ENCODE measurements at places on chromosomes 5 and 9. TPM values are rescaled to one million over a fixed set of nuclear protein-coding genes. Genes with fewer than 3 reads are reported as not detected.

The PCDHB15 gene
- total RNA-seq = 4.2 TPM

The ADAMTS12 gene
- 19.3 TPM for total RNA-seq

The LHFPL2 gene
- 54.8 TPM for total RNA-seq

The CFAP77 gene
- not detected for total RNA-seq

The ALDH1A1 gene
- 52.7 TPM for total RNA-seq

The OGN gene
- 153 TPM for total RNA-seq

The CDC14B gene
- total RNA-seq = 45.9 TPM

The LHX6 gene
- total RNA-seq = 2.1 TPM

The PCDHA9 gene
- 0.52 TPM for total RNA-seq

The SLC27A4 gene
- total RNA-seq = 9.4 TPM

The CYLC2 gene
- total RNA-seq = not detected

The NME5 gene
- total RNA-seq = not detected

The HSD17B4 gene
- total RNA-seq = 142 TPM

The CCDC183 gene
- total RNA-seq = 1.0 TPM

The SLC38A9 gene
- total RNA-seq = 52.7 TPM

The KCNV2 gene
- not detected for total RNA-seq

The CDC25C gene
- total RNA-seq = 3.7 TPM

The CHSY3 gene
- total RNA-seq = 12.5 TPM

The SYNPO gene
- total RNA-seq = 6.3 TPM

The F2R gene
- 13.0 TPM for total RNA-seq

The SOWAHA gene
- under 0.01 TPM for total RNA-seq

The NIPSNAP3A gene
- total RNA-seq = 45.4 TPM

The OR13C5 gene
- total RNA-seq = not detected

The PLCXD3 gene
- total RNA-seq = 0.52 TPM

The TMC1 gene
- 0.52 TPM for total RNA-seq

Measured in skeletal muscle tissue (tissue), 5 donors.